NCI-H526 treated with DMSO at 0.1 percent for 48 hours (cell line): ENCODE measurements at places on chromosomes 11 and 22.

- DNase-seq = no peak
Observed at GRCh38 chr11:86206337-86206695, 38.2 kb upstream of the EED start.

- no peak for DNase-seq
Observed at GRCh38 chr11:108866781-108867180, 201.9 kb downstream of the DDX10 start.

DNA sequence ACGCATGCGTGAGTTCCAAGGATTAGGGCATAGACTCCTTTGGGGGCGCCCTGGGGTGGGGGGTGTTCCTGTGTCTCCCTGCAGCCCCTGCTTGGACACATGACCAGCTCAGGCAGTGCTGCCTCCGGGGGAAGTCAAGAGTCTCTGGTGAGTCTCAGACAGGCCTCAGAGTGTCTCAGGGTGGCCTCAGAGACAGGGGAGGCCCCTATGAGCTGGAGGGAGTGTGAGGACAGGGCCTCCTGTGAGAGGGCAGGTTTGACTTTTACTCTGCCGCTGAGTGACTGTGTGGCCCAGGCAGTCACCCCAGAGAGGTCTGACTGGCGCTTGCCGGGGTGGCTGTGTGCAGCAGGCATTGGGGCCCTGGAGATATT, 41.2 kb upstream of the KCNQ1OT1 start:
- no peak for DNase-seq

- DNase-seq = no peak
Observed at GRCh38 chr11:120649316-120649715, 137.8 kb downstream of the GRIK4 start.

GRCh38 chr22:48867891-48868290, 959.8 kb downstream of the BRD1 start:
- DNase-seq = no peak

DNA sequence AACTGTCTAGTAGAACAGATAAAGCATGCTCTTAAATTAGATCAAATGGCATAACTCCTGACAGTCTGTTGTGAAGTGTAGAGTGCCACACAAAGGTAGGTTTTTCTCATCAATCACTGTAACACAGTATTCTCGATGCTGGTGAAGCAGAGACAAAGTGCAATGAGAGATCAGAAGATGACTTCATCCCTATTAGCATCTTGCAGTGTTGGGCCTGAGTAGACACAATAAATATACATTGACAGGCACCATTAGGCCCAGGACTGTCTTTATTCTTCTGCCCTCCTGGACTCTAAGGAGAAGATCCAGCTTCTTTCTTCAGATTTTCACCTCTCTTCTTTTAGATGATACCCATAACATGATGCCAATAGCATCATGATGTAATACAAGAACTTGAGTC, 478.0 kb upstream of the TENM4 start:
- DNase-seq = no peak

GRCh38 chr11:92257536-92257935, 32.9 kb downstream of the FAT3 start:
- DNase-seq = no peak

- no peak for DNase-seq
Observed at GRCh38 chr11:34647131-34647530, 26.2 kb downstream of the EHF start.

DNA sequence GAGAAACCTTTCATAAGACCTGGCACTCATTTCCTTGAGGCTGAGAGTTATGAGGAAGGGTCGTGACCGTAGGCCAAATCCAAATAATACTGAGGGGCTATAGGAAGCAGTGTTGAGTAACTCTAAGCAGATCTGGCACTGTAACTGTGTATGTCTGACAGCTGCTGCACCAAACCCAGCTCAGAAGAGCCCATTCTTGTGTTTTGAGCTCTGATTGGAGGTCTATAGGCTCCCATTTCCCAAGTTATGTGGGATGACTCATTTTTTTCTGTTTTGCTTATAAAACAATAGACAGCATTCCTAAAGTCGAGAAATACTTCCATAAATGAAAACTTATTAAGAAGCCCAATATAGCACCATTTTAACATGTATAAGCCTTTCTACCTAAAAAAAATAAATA, 645.8 kb downstream of the DLG2 start:
- DNase-seq = no peak

- DNase-seq = no peak
Observed at GRCh38 chr11:65262381-65262680, 569 bp downstream of the POLA2 start.

GRCh38 chr11:131064373-131064991, 148.2 kb upstream of the SNX19 start:
- DNase-seq = peak; percentile 90

GRCh38 chr11:108895579-108896480, 231.0 kb downstream of the DDX10 start:
- no peak for DNase-seq

- no peak for DNase-seq
Observed at GRCh38 chr11:34330653-34331052, 27.2 kb downstream of the ABTB2 start.

DNA sequence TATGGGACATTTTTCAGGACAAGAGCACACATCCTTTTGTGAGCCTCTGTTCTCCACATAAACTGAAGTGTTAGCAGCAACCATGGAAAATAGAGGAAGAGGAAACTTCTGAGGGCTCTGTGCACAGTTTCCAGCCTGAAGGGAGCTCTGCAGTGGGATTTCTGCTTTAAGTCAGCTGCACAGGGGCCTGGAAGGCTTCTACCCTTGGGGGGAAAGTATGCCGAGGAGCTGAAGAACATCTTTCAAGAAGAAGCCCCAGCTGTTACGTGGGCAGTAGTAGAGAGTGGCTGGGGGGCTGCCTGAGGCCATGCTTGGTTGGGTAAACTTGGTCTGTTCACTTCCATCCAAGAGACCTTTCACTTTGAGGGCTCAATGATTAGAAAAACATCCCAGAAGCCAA, 82.7 kb upstream of the EED start:
- DNase-seq = no peak

GRCh38 chr22:24521791-24522245, 26.7 kb downstream of the UPB1 start:
- peak; percentile 61 for DNase-seq

DNA sequence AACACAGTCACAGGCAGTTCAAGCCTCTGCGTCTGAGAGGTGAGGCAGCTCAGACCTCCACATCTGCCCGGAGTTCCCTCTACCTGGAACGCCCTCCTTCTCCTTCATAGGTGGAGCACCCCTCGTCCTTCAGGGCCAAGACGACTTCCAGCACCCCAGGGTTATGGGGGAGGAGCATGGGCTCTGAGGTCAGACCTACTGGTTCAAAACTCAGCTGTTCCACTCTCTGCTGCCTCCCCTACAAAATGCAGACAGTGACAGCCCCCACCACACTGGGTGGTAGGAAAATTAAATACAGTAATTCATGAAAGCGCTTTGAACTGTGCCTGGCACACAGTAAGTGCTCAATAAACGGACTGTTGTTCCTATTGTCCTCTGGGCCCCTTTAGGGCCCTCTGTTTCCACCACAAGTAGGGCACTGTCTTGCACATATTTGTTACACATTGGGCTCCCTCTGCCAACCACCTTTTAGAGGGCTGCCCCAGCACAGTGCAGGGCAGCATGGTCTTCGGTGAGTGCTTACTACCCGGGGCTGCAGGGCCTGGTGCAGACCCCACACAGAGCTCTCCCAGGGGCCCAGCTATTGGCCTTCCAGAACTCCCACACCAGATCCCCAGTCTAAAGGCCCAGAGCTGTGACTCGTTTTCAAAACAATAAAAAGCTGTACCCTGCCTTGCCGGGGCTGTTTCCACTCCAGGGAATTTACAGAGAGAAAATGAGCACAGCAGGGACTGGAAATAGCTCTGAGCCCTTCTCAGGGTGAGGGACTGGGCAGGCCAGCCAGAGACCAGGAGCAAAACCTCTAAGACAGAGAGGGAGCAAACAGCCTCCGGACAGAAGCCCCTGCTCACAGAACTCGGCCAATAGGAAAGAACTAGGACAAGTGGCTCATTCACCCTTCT, 2.5 kb downstream of the TMEM184B start:
- DNase-seq = no peak

- no peak for DNase-seq
Observed at GRCh38 chr11:45423036-45423435, 136.9 kb upstream of the SYT13 start.

GRCh38 chr11:15744693-15745092, 611.7 kb downstream of the SOX6 start:
- DNase-seq = no peak

DNA sequence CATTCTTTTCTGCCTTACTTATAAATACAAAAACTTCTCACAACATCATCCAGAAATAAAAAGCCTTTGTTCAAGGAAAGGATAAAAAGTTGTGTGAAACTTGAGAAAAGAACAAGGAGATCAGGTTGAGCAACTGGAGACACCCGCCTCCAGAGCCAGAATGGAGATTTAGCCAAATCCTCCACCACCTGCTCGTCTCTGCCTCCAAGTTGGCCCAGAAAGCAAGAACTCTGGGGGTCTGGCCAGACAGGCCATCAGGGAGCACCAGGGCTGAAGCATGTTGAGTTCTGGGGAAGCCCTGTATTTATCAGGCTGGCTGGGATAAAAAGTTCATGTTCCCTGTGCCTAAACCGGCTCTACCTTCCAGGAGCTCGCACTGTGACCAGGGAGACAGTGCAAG, 14.9 kb downstream of the SMCO4 start:
- DNase-seq = no peak

DNA sequence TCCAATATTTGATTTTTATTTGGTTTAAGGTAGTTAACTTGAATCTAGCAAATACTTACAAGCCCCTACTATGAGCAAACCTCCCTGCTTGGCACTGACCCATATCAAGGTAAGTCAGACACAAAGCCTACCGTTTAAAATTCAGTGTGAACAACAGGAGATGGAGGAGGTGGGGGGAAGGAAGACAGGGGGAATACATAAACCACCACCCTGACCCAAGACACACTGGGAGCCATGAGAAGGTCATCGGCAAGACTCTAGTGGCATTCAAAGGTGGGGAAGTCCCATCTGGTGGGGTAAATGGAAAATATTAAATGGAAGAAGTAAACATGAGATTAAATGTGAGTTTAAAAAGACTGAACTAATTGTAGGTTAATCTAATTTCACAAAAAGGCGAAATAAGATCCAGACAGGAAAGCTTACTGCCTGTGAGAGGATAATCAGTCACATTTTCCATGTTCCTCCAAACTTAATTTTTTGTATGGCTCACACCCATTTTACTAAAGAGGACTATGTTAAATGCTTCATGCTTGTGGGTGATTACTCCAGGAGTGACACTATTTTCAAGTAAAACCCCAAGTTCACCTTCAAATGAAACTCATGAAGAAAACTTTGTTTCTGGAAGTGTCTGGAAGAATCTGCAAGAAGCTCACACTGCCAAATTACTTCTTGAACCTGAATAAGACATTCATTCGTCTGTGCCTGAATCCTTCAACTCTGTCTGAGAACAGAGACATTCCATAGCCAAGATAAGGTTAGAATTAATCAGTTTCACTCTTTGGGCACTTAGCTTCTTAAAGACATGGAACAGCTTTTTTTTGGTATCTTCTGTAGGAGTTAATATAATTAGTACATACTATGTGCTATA, 51.7 kb downstream of the PITPNB start:
- no peak for DNase-seq

DNA sequence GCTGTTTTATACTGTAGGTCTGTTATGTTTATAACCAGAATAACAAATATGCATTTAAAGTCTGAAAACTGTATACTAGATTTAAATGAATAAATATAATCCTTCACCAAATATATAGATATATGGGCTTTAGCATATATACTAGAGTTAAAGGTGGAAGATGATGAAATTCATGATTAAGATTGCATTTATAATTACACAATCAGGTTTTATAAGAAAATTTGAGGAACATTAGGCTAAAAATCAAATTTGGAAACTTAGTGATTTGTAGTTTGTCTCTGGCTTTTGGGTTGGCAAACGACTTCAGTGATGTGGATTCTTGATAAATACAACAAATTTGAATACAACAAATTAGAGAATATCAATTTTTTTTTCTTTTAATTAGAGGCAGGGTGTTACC, 10.0 kb downstream of the BCL2L13 start:
- DNase-seq = no peak

- DNase-seq = no peak
Observed at GRCh38 chr11:618856-619627, 3.3 kb upstream of the IRF7 start.

DNA sequence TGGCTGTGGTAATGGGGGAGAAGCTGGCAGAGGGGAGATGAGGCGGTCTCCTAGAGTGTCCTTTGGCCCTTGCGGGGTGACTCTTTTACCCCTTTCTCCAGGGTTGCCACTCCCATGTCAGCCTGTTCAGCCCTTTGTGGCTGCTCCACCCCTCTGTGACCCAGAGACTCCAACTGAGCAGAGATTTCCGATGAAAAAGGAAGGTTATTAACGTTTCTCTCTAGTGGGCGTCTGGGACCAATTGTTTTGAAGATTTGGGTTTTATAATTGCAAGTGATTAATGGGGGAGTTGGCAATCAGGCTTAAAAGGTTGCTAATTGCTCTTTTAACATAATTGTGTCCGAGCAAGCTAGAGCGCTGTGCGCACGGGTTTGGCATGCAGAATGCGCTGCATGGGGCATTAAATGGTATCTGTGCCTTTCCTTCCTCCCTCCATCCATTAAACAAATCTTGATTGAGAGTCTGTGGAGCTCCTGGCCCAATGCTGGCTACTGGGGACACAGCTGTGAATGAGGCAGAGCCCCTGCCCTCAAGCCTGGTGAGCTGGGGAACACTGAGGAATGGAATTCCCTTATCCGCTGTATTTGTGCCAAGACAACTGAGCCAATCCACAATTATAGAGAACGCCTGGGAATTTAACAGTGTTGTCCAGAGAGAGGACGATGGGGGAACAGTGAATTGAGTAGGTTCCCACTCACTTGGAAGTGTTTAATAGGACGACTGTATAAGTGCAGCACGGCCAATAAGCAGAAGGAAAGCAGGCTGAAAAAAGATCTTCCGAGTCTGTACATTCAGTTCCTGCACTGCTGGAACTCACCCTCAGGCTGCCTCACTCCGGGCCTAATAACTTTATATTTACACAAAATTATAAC, 295.9 kb downstream of the MIAT start:
- DNase-seq = no peak

GRCh38 chr11:102626676-102627075, 1.5 kb upstream of the MMP20 start:
- DNase-seq = no peak

DNA sequence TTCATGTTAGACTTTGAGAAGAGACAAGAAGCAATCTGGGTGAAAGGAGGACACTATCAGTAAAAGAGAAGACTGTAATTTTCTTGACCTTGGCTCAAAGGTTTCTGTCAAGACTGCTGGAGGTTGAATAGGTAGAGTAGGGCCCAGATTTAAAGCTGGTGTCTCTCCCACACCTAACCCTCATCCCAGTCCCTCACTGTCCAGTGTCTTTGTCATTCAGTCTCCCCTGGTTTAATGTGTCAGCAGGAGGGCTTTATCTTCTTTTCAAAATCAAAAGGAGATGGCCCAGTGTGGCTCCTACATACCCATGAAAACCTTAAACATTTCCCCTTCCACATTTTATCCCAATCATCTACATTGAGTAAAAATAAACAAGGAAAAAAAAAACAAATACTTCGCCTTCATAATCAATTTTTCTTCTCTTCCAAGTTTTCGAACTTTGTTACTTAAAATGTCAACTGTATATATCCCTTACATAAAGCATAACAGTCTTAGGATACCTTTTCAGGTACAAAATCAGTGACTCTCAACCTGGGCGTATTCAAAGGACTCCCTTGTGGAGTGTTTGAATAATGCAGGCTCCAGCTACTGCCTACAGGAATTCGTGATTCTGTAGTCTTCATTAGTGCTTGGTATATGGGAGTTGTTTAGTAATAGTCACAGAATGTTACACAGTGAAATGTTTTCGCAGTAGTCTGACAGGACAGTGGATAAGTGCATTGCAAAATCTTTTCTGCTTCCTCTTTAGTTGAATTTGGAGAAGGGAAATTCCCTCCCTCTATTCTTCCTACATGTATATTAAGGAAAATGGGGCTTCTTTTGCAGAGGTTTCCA, 87.2 kb downstream of the FAT3 start:
- no peak for DNase-seq
